ENCODE measurements at places on chromosomes 1 and 21.

DNA sequence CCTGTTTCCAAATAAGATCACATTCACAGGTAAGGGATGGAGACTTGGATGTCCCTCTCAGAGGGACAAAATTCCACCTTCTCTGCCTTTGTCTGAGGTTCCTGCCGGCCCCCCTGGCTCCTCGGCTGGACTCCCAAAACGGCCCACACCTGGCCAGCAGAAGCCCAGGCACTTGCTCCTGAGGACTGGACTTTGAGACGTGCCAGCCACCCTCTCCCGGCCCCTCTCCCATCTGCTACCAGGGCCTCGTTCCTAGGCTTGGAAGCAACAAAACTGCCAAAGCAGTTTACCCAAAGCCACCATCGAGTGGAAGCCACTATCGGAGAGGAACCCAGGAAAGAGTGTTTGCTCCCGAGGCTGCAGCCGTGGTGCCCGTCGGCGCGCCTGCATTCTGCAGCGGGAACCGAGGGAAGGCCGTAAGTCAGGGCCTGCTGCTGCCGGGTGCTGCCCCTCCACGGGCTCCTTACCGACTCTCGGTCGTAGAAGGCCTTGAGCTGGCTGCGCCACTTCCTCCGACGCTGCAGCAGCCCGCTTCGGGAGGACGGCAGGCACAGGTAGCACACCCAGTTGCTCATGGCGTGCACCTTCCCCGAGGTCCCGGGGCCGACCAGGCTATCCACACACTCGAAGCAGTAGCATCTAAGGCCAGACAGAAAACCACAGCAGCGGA lies 3.5 kb downstream of the DNMT3L start:
- DNase-seq: no peak

- no peak for DNase-seq
Observed at GRCh38 chr1:99818063-99818699, 32.0 kb upstream of the AGL start.

DNA sequence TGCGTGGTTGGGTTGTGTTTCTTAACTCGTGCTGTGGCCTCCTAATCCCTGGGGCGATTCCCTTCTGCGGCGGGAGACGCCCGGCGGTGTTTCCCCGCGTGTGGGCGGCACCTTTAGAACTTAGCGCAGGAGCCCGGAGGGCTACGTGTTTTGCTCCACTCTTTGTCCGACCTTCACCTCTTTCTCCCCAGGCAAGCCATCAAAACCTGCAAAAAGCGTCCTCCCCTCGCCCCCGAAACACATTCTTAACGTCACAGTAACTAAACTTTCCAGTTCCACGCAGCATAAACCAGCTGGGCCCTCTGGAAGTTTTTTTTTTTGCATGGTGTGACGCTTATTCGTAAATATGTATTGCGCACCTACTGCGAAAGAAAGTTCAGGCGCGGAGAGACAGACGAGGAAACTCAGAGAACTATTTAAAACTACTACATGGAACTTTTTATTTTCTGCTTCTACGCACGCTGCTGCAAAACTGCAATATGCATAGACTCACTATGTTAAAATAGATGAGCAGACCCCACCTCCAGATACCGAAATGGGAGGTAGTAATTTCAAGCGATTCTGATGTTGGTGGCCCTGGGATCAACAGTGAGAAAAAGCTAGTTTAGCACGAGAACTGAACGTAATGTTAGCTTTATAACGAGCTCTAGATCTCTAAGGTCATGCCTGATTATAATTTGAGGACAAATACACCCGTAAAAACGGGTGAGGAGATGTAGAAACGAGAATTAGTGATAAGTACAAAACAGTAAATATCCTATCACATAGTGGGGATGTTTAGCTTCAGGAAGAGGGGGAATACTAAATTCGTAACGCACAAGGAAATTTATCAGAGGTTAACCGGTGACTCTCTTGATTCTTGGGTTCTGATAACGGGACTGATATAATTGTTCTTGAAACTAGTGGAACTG lies 920 bp downstream of the MTR start:
- DNase-seq: peak; percentile 62

GRCh38 chr1:115275216-115275615 lies 62.8 kb downstream of the NGF start:
- no peak for DNase-seq

DNA sequence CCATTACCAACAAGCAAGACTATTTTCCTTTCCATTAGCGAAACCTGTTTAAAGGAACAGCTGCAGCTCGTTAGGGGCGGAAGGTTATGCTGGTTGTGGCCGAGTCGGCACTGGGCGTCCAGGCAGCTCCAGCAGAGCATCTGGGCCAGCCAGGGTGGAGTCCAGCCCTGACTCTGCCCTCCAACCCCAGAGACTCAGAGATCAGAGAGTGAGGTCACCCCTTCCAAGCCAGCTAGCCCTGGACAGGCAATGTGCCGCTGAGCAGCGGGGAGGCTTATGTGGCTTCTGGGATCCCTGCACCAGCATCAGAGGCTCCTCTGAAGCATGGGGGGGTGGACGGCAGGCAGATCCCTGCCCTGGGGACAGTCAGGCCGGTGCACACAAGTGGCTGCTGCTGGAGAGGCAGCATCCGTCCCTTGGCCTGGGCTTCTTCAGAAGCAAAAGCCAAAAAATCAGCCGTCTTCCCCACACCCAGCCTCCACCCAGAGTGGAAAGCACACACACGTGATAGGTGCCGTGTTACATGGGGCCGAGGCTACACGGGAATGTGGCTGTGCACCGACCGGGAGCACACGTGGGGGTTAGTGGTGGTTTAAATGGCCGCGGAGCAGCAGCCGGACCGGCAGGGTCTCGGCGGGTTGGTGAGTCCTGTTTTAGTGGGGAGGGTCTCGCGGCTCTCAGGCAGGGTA lies 30.1 kb downstream of the SLC66A1 start:
- DNase-seq: no peak

- no peak for DNase-seq
Observed at GRCh38 chr1:2950926-2951305, 70.4 kb upstream of the ACTRT2 start.

GRCh38 chr1:211557894-211558625 lies 20.9 kb downstream of the SLC30A1 start:
- no peak for DNase-seq

DNA sequence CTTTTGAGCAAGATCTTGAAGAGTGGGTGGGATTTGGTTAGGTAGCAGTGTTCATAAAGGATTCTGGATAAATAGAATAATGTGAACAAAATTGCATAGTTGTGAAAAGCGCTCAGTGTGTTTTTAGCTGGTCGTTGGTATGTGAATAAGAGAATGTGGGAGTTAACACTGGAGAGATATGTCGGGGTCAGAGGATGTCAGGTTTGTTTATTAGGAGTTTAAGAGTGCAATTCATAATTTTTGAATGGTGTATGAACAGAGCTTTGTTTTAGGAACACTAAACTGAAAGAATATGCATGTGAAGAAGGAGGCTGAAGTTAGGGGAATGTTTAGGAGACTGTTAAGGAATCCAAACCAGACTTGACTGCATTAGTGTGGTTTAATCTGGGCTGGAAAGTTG lies 9.4 kb downstream of the USP16 start:
- no peak for DNase-seq

GRCh38 chr1:167582064-167582463 lies 28.5 kb upstream of the CREG1 start:
- DNase-seq: no peak

DNA sequence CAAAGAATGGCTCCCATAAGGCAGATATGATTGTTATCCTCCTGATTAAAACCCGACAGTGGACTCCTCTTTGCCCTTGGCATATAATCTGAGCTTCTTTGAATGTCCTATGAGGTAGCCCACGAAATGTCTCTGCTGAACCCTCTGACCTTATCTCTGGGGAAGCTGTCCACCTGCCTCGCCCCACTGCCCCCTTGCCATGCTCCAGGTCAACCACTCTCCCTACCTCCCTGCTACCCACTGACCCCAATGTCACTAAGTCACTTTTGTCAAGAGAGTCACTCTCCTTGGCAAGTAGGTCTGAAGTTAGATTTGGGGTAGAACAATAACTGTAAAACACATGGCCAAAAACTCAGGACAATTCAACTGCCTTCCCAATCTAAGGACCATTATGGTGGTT lies 54.5 kb downstream of the UTP25 start:
- no peak for DNase-seq

DNA sequence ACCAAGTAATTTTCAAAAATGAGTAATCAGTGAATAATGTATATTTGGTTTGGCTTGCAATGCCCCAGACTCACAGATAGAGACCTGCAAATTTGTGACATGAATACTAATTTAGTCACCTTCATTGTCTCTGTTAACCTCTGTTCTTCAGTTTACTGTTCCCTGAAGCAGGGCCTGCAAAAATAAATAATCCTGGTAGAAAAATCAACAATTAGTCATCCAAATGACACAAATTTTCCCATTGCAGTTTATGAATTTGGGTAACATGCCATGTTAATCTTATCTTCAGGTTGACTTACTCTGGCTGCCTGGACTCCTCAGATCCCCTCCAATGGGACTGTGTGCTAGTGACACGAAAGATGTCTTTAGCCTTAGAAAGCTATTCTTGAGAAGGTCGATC lies 289.5 kb downstream of the PAPPA2 start:
- DNase-seq: no peak

Data from hematopoietic multipotent progenitor cell treated with erythropoietin and hydrocortisone succinate and interleukin-3 and kit ligand, for 17 days (in vitro differentiated cells).